ENCODE measurements at places on chromosomes 3 and 15.

- DNase-seq, result no peak
Measured at GRCh38 chr3:113245761-113246161, 34.4 kb downstream of the BOC start.

GRCh38 chr3:171306631-171307030 lies 153.6 kb downstream of the TNIK start:
- no peak for DNase-seq

- no peak for DNase-seq
Measured at GRCh38 chr3:42493798-42494151, 8.7 kb upstream of the VIPR1 start.

DNA sequence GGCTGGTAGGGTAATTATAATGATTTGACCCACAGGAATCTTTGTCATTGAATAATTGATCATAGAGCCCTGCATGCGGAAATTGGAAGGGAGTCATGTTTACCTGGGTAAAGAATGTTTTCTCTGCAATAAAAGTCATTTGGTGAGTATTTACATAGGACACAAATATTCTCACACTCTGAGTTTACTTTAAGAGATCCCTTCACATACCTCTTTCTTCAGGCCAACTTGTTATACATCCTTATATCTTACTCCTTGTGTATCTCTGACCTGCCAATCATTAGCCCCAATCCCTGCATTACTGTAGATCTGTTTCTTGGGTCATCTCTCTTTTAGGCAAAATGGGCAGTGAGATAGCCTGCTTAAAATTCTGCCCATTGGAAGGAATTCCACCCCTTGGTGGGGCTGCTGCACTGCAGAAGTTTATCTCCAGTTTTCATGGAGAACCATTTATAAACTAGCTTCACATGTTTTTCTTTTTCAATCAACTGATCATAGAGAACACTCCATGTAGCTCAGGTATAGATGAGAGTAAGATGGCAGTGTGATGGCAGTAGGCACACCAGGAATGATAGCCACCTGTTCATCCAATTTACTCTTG lies 46.2 kb downstream of the ILDR1 start:
- no peak for DNase-seq

DNA sequence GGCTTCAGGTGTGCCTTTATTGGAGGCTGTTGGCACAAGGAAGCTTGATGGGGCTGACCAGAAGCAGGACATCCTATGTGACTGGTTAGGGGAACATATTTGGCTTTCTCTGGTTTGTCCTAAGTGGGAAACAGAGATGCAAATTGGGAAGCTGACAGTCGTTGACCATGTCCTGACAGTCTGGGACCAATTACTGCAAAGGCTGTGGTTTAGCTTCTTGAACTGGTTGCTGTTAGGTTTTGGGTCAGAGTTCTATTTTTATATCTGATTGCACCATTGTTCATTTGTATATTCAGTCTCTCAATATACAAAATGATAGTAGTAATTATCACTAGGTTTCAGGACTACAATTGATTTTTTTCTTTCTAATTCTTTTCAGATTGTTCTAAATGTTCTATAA lies 36.8 kb downstream of the SNTN start:
- DNase-seq, result no peak

- DNase-seq, result no peak
Measured at GRCh38 chr3:52176951-52177700, 20.8 kb upstream of the ALAS1 start.

DNA sequence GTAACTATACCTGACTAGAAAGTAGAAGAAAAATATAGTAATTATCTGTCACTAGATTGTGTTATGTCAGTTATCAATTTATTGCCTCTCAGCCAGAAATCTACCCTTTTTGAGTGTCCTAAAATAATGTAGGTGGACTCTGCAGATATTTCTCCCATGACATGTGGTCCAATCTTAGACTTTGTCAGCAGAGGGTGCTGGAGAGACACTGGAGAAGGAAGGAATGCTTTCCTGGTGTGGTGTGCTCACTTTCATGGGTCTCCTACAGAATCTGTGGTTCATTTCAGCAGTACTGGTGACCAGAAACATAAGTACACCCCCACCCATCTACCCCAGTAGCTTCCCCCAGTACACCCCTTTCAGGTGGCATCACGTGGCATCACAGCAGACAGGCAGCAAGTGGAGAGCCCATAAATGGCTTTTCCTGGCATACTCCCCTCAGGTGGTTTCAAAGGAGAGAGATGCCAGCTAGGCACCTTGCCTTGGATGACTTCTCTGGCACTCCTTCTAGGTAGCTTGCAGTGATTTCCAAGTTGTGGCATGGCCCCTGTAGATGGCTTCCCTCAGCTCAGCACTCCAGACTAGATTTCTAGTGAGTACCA lies 114.7 kb downstream of the GADL1 start:
- DNase-seq, result no peak

- DNase-seq, result no peak
Measured at GRCh38 chr15:96038650-96039049, 291.9 kb upstream of the NR2F2 start.

GRCh38 chr3:103662591-103662990 lies 1227.8 kb downstream of the ZPLD1 start:
- no peak for DNase-seq

DNA sequence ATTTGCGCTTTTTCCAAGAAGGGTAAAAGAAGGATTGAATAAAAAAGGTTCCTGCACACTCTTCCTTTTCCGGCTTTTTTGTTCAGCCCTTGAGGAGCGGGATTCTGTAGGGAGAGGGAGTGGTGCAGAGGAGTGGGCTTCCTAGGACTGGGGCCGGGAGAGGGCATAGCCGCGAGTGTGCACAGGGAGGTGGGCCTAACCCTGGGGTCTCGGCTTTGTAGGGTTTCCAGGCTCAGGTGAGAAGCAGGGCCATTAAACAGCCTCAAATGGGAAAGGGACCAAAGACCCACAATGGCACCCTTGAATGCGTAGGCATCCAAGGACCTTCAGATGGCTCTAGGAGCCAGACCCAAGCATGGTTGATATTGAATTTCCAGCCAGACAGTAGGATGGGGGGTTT lies 35.4 kb upstream of the RAB6B start:
- DNase-seq, result no peak

- DNase-seq, result no peak
Measured at GRCh38 chr3:163328680-163329079, 1749.6 kb downstream of the SI start.

DNA sequence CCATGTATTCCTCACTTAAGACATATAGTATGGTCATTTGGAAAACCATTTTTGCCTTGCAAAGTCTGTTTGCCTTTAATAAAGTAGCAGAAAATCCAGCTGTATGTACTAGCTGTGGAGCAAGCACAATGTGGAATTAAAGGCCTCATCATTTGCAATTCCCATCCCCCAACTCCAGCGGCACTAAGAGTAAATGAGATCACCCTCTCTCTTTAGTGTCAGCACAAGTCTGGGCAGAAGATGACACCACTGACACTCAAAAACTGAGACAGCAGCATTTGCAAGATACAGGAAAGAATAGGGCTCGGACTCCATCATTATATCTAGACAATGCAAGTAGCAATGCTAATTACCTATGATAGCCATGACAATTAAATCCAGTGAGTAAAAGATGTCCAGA lies 24.7 kb upstream of the DYNC1LI1 start:
- no peak for DNase-seq

DNA sequence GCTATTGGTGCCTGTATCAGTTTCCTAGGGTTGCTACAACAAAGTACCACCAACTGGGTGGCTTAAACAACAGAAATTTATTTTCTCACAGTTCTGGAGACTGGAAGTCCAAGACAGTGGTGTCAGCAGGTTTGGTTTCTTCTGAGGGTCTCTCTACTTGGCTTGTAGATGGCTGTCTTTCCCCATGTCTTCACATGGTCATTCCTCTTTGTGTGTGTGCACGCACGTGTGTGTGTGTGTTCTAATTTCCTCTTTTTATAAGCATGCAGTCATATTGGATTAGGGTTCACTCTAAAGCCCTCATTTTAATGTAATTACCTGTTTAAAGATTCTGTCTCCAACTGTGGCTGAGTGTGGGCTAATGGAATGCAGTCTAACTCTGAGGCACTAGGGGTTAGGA lies 182.5 kb downstream of the SPATA16 start:
- no peak for DNase-seq

All from CD4-positive, alpha-beta T cell treated with Interleukin-12 subunit alpha and Interleukin-12 subunit beta, for 1 hour (primary cell).